ENCODE measurements at places on chromosomes 6 and 20.

- no peak for DNase-seq
Observed at GRCh38 chr6:116562614-116563013, 8.7 kb upstream of the RWDD1 start.

DNA sequence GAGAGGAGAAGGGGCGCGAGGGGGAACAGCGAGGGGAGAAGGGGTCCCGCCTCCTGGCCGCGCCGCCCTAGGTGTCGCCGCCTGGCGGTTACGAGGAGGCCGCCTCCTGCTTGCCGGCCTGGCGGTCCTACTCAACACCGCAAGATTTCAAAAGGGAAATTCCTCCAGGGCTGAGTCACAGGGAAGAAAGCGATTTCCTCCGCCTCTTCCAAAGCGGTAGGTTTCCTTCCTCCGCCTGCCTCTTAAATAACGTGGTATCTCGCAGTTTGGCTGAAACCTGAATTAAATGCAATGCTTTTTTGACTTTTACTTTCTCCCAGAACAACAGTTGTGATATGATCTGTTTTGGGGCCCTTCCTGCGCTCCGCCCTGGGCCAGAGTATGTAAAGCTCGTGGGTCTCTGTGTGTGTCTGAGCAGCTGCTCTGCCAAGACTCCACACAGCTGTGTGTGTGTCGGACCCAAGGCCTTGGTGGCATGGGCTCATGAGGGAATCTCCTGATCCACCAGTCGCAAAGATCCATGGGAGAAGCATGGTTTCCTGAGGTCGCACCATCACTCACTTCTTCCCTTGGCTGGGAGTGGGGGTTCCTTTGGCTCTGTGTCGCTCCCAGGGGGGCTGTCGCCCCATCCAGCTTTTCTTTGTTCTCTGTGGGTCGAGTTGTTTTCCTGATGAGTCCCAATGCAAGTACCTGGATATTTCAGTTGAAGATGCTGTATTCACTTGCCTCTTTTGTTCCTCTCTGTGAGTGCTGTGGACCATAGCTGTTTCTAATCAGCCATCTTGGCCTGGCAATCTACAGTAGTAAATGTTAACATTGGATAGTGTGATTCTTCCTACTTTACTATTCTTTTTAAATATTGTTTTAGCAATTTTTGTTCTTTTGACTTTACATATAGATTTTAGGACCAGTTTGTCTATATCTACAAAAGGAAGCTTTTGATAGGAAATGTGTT, 31.6 kb upstream of the NOTCH4 start:
- peak; percentile 96 for DNase-seq

GRCh38 chr6:157541618-157542413, 160.8 kb downstream of the ZDHHC14 start:
- no peak for DNase-seq

DNA sequence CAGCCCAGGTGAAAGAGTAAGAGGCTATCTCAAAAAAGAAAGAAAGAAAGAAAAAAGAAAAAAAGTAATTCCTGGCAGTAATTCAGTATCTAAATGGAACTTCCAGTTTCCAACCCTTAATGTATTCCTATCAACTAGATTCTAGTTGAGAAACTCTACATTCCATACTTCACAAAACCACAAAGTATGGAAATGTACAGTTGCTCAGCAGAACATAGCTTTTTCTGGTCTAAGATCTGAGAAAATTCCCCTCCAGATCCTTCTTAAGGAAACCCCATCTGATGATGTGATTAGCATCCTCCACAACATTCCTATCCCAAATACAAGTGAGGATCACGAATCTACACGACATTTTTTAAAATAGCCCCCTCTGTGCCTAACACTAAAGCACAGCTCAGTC, 3.6 kb downstream of the ARMH2 start:
- no peak for DNase-seq

- no peak for DNase-seq
Observed at GRCh38 chr6:140372064-140372463, 997.6 kb upstream of the CITED2 start.

GRCh38 chr6:52227495-52227894, 16.8 kb downstream of the IL17F start:
- no peak for DNase-seq

- peak; percentile 56 for DNase-seq
Observed at GRCh38 chr20:43844778-43845614, 69.7 kb upstream of the TOX2 start.

GRCh38 chr6:74167511-74167910, 471.5 kb downstream of the CD109 start:
- no peak for DNase-seq

- DNase-seq: no peak
Observed at GRCh38 chr6:129749749-129750120, 39.8 kb upstream of the ARHGAP18 start.

DNA sequence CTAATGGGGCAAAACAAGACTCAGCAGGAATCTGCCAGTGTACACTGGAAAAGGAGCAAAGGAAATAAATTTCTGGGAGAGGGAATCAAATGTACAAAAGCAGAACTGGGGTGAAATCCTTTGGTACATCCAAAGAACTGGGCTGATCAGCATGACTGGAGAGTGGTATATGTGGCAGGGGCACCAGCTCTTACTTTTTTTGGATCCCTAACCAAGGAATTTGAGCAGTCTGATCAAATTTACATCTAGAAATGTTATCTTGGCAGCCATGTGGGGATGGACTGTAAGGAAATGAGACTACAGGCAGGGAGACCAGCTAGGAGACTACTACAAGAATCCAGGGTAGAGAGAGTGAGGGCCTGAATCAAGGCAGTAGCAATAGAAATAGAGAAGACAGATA, 1.2 kb upstream of the ZSCAN31 start:
- DNase-seq: no peak

DNA sequence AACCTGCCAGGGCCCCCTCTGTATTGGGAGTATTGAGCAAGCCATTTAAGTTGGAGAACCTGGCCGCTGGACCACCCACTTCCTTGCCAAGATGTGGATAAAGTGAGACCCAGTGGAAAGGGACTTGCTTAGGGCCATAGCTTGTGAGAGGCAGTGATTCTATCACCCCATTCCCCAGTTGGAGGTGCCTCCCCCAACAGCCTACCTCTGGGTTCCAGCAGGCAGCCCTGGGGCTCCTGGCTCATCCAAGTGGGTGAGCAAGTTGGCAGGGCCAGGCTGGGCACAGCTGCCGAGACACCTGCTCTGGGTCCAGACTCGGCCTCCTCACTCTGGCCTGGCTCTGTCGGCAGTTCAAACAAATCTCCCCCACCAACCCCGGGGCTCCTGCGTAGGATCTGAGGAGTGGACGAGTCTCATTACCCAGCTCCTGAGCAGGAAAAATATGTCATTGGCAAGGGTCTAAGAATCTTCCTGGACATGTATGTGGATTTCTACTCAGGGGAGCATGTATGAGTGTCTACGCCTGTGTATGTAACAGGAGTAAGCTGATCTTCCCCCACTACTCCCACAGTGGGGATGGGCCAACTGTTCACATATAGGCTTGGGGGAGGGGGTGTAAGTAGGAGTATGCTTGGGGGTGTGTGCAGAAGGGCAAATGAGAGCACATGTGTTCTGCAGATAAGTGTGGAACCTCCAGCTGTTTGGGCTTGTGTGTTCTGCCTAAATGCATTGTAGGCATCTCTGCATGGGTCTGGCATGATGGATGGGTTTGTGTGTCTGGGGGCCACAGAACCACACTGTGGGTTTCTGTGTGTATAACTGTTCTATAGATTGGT, 1.9 kb downstream of the ID1 start:
- no peak for DNase-seq

- no peak for DNase-seq
Observed at GRCh38 chr6:99369533-99369932, 20.1 kb upstream of the FAXC start.

DNA sequence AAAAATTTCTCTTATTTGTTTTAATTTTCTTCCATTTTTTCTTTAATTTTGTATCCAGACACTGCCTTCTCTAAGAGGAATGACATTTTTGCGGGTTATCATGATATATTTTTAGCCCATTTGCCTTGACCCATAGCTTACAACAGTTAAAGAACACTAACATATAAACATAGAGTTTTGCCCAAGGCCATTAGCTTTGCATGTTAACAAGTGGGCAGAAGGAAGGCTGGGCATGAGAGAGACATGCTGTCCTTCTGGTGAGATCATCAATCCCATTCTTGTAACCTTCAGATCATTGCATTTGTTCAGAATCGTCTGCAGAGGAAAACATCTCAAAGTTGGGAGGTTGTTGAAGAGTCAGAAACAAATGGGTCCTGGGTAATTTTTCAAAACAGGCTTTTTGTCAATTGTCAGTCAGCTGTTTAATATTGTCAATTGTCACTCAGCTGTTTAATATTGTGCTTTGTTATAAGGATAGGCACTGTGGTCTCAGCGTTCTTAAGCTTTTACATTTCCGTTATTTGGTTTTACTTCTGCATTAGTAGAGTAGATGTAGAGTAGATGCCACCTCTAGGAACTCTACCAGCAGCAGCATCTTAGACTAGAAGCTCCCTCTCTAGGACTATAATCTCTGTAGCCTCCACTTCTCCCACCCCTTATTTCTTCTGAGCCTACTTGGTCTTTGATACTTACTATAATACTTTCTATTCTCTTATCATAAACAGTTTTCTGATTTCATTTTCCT, 243.1 kb downstream of the ESR1 start:
- DNase-seq: no peak

GRCh38 chr6:150093397-150093796, 24.5 kb upstream of the ULBP3 start:
- no peak for DNase-seq

DNA sequence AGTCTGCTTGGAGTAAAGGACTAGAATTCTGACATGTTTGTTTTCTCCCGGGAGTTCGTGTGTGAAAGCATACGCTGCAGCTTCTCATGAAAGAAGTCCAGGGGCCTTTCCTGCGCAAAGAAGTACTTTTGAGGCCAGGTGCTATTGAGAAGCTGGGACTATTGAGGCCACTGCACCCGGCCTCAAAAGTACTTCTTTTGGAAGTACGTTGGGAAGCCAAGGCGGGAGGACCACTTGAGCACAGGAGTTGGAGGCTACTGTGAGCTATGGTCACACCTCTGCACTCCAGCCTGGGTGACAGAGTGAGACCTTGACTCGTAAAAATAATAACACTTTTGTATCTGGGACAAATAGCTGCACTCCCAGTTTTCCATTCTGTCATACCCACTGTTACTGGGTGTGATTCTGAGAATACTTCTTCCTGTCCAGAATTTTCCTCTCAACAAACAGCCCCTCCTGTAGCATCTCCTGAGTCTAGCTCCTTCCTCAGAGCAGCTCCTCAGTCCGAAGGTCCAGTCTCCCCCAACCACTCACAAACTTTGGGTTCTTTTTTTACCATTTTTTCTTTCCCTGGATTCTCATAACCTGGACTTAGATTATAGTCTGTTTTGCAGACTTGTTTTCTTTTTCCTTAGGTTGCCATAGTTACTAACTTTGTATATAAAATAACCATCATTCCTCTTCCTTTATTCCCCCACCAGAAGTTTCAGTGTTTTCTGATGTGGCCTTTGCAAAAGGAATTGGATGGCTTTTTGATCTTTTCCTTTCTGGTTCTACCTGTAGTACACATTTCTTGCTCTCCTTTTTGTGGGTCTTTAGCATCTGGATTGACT, 12.7 kb downstream of the STK35 start:
- DNase-seq: no peak

DNA sequence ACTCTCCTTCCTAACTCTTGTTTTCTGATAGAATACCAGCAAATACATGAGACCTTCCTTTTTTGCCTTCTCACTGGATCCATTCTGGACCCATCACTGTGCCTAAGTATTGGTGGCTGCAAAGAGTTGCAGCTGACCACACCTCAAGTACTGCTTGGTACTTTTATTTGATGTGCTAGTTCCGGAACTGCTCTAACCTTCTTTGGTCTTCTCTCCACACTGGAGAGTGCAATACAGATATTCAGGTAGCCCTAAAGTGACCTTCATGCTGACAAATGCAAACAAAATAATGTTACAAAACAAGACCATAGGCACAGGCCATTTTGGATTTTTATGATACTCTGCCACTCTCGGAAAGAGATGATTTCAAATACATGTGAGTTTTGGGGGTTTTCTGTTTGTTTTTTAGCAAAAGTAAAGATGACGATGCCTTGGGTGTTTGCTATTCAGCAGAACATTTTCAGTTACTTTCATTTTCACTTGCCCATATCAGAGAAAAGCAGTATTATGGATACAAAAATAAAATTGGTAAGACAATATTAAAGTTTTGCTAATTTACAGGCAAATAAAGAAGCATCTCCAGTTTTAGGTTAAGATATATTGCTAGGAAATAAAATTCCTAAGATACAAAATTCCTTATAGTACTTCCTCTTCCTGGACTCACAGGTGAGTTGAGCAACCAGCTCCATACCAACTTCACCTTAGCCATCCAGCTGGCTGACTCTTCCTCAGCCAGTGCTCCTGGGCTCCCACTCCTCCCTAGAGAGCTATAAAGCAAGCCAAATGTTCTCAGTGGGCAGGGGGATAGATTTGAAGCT, 42.0 kb downstream of the PTPRK start:
- no peak for DNase-seq

DNA sequence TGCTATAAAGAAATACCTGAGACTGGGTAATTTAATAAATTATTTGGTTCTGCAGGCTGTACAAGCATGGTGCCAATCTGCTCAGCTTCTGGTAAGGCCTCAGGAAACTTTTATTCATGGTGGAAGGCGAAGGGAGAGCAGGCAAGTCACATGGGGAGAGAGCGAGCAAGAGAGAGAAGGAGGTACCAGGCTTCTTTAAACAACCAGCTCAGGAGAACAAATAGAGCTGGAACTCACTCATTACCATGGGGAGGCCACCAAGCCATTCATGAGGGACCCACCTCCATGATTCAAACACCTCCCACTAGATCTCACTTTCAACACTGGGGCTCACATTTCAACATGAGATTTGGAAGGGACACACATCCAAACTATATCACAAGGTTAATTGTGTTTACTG, 44.9 kb upstream of the CRISP1 start:
- no peak for DNase-seq

GRCh38 chr20:50824137-50824536, 29.3 kb downstream of the BCAS4 start:
- no peak for DNase-seq

DNA sequence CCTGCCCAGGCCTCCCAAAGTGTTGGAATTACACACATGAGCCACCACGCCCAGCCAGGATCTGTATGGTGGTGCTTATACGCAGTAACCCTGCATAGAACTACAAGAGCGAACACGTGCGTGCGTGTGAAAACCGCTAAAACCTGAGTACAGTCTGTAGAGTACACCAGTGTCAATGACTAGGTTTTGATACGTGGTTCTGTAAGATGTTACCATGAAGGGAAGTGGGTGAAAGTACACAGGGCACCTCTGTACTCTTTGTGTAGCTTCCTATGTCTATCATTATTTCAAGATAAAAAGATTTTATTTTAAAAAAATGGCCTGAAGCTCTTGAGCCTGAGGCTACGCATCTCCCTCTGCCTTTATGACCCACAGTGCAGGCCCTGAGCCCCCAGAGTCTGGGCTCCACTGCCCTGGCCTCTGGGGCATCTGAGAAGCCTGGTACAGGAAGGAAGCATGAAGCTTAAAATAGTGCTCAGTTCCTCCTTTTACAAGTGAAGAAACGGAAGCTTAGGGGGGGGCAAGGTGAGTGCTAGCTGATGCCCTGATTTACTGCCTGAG, 21.6 kb downstream of the LY86 start:
- no peak for DNase-seq

- DNase-seq: no peak
Observed at GRCh38 chr6:117617210-117618035, 15.1 kb upstream of the GOPC start.

- no peak for DNase-seq
Observed at GRCh38 chr6:36622901-36623546, 28.9 kb downstream of the SRSF3 start.

- DNase-seq: no peak
Observed at GRCh38 chr6:37514837-37515236, 15.1 kb upstream of the CCDC167 start.

- no peak for DNase-seq
Observed at GRCh38 chr6:12356431-12356830, 66.3 kb downstream of the EDN1 start.
